Right atrium auricular region (tissue), 2 donors: ENCODE measurements at places on chromosomes 4 and X. TPM values are rescaled to one million over a fixed set of nuclear protein-coding genes. Genes with fewer than 3 reads are reported as not detected.

DNA sequence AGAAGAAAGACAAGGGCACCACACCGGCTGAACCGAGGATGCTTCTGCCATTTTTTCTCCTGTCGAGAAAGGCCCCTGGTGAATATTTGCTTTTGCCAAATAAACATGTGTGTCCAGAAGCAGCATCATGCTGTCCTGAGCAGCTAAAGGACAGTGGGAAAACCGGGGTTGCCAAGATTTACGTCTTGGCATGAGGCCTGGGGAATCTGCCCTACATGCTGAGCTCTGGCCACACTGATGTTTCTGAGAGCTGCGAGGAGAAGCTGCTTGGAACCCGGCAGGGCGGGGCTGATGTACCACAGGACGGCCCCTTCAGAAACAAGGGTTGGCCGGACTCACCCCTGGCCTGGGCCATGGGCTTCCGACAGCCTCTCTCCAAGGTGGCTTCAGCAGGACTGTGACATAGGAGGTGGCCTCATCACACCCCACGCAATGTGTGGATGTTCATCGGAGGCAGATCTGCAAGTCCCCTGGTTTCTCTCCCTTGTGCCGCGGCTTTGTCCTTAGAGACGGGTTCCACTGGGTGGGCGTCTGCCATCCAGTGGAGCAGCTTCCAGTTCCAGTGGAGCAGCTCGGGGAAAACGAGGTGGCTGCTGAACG lies 42.2 kb upstream of the SORCS2 start:
- DNase-seq = no peak

- DNase-seq = no peak
These were observed 12.7 kb downstream of the ART3 start for GRCh38 chr4:76087007-76087769.

- no peak for DNase-seq
These were observed 17.7 kb upstream of the AP1AR start for GRCh38 chr4:112213856-112214255.

The ARMCX1 gene
- total RNA-seq = 33.4 TPM

The GRIA2 gene
- not detected for total RNA-seq
